ENCODE measurements at places on chromosomes 3 and 15. TPM values are rescaled to one million over a fixed set of nuclear protein-coding genes. Genes with fewer than 3 reads are reported as not detected.

The ST8SIA2 gene
- polyA plus RNA-seq = 0.23 TPM

The CHRD gene
- 12.1 TPM for polyA plus RNA-seq

The RAD54L2 gene
- polyA plus RNA-seq = 5.1 TPM

The UBP1 gene
- polyA plus RNA-seq = 22.4 TPM

The SKOR1 gene
- polyA plus RNA-seq = 0.11 TPM

The IL17RE gene
- polyA plus RNA-seq = 1.2 TPM

The SHC4 gene
- polyA plus RNA-seq = 2.4 TPM

The CCR8 gene
- polyA plus RNA-seq = not detected

The TMEM40 gene
- polyA plus RNA-seq = 5.2 TPM

The ACOX2 gene
- 33.9 TPM for polyA plus RNA-seq

The ACTC1 gene
- polyA plus RNA-seq = 12,784 TPM

The UROC1 gene
- polyA plus RNA-seq = not detected

The CDHR4 gene
- 0.07 TPM for polyA plus RNA-seq

The EPHB1 gene
- 0.23 TPM for polyA plus RNA-seq

The COL6A5 gene
- not detected for polyA plus RNA-seq

The SQOR gene
- 16.0 TPM for polyA plus RNA-seq

The XCR1 gene
- not detected for polyA plus RNA-seq

The TMC3 gene
- polyA plus RNA-seq = 0.02 TPM

The AHSG gene
- 0.05 TPM for polyA plus RNA-seq

The ATP13A5 gene
- 0.07 TPM for polyA plus RNA-seq

The SLITRK3 gene
- 0.29 TPM for polyA plus RNA-seq

The STAC gene
- polyA plus RNA-seq = 0.27 TPM

The SATB1 gene
- 21.5 TPM for polyA plus RNA-seq

The SEMA6D gene
- 6.5 TPM for polyA plus RNA-seq

The C3orf70 gene
- 1.7 TPM for polyA plus RNA-seq

The OR5AC2 gene
- polyA plus RNA-seq = not detected

The PLA2G4D gene
- not detected for polyA plus RNA-seq

The RBPMS2 gene
- 392 TPM for polyA plus RNA-seq

The FBXW12 gene
- polyA plus RNA-seq = not detected

The ARID3B gene
- 2.1 TPM for polyA plus RNA-seq

Measured in right cardiac atrium (tissue), 5 donors.